Hematopoietic multipotent progenitor cell treated with erythropoietin and hydrocortisone succinate and interleukin-3 and kit ligand, for 6 days (in vitro differentiated cells): ENCODE measurements at places on chromosomes 2 and 18.

DNA sequence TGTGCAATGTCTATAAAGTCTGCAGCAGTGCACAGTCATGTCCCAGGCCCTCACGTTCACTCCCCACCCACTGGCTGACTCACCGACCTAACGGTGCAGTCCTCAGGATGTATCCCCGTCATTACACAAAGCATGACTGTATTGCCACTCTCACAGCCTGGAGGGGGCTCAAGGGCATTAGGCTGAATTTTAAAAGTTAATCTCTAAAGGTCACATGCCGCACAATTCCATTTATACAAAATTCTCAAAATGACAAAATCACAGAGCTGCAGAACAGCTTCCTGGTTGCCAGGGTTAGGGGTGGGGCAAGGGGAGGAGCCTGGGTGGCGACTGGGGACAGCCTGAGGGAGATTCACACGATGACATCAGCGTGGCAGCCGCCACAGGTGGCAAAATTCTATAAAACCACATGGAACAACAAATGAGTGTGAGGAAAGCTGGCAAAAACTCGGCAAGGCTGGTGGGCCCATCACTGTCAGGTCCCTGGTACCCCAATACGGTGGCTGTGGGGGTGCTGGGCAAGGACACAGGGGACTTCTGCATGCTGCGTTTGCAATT, 97.6 kb downstream of the NDUFA10 start:
- peak; percentile 29 for DNase-seq

GRCh38 chr2:65613968-65614555, 181.7 kb upstream of the SPRED2 start:
- no peak for DNase-seq

DNA sequence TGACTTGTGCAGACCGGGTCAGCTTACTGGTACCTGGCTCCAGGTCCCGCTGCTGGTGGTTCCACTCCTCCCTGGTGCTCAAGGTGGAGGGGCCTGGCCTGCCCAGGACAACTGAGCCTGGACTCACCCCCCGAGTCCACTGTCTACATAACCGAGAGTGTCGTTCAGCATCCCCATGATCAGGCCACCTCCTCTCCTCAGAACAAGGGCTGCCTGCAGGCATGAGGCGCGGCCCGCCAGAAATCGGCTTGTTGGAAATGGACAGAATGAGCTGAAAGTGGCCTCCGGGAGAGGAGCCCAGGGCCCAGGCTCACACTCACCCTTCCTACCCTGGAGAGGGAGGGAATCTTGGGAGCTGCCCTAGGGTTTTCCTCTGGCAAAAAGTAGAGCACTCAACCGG, 38.9 kb upstream of the OTOF start:
- DNase-seq = no peak

GRCh38 chr18:76963936-76964335, 141.6 kb downstream of the ZNF236 start:
- DNase-seq = no peak

DNA sequence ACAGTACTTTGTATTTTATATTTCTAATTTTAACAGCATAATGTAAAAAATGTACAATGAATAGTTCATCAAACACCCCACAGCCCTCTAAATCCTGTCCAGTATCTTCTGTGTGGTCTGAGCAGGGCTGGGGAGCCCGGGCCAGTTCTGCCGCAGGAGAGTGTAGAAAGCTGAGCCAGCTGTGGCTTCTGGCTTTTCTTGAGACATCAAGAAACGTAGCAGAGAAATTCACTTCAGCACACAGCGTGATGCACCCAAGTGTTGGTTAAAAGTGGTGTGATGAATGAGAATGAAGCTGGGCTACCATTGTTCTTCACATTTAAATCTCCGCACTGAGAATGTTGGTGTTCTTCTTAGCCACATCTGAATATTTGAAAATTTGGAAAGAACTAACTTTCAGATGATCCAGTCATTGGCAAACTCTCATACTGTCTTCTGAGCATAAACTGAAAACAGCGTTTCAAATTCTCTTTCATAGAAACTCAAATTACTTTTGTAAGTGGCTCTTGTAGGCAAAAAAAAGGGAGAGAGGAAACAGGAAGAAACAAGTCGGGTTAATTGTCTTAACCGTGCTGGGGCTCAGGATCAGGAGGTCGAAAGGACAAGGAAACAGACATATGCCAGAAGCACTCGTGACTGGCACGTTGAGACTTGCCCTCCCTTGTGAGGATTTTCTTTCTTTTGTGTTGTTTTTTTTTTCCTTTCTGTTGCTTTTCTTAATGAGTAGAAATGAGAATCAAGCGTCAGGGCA, 23.4 kb upstream of the TMEM87B start:
- DNase-seq = no peak

DNA sequence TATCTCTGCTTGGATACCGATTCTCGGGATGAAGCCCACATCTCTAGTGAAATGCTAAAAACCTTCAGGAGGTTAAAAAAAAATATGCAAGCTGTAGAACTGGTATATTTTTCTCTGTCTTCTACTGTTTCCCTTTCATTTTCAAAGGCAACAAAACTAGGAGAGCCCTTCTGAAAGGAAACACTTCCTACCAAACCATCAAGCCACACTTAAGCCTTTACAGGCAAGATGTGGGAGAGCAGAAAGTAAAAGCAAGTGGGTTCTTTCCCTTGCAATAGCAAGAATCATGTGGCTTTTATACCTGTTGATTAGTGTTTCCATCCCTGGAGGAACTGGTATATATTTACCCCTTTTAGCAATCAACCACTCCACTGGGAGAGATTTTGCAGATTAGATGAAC, 147.9 kb upstream of the ACAA2 start:
- no peak for DNase-seq

- DNase-seq = peak; percentile 77
Observed at GRCh38 chr2:28583899-28584553, 88.2 kb downstream of the PLB1 start.

DNA sequence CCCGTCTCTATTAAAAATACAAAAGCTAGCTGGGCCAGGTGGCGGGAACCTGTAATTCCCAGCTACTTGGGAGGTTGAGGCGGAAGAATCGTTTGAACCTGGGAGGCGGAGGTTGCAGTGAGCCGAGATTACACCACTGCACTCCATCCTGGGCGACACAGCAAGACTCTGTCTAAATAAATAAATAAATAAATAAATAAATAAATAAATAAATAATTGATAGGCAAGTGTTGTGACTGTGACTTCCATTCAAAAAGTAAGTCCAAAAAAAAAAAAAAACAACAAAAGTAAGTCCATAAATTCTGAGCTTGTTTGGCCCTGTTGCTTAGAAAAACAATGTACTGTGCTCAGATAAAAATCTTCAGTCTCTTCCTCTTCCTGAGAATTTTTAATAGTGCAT, 2.2 kb downstream of the STON1 start:
- no peak for DNase-seq

DNA sequence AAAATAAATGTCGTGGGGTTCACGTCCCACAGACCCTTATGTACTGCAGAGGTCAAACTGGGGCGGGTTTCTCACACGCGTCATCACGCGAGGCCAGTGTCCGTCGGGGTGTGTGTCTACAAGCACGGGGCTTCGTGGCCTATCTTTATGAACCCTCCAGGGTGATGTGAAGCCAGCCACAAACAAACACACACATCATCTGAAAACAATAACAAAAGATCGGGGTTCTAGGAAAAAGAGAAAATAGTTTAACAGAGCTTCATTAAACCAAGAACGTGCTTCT, 23.3 kb downstream of the LDLRAD4 start:
- DNase-seq = no peak

DNA sequence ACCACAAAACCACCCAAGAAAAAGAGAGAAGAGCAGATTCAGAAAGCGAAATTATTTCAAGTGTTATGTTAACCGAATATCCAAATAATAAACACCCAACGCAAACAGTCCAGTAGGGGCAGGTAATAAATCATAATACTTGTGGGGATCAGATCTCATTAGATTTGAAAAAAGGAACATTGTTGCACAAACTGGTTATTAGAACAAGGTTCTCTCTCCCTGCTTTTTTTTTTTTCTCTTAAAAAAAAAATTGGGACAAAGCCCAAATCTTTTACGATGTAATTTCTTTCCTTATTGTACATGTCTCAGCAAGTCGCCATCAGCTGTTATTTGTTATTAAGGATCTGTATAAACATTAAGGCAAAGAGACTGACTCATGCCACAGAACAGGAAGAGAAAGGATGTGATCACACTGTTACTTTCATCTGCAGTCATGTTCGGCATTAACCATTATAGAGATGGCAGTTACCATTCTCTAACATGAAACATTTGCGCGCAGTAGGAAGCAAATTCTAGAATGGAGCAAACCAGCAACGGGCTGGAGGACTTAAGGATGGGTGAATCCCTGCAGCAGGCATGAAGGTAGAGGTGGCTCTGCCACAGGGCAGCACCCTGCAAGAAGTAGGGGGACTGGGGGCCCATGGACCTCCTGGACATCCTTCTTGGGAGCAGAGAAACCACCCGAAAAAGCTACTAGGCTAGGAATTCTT, 42.0 kb downstream of the EPHA4 start:
- no peak for DNase-seq

- peak; percentile 62 for DNase-seq
Observed at GRCh38 chr2:29841386-29842004, 79.9 kb downstream of the ALK start.

DNA sequence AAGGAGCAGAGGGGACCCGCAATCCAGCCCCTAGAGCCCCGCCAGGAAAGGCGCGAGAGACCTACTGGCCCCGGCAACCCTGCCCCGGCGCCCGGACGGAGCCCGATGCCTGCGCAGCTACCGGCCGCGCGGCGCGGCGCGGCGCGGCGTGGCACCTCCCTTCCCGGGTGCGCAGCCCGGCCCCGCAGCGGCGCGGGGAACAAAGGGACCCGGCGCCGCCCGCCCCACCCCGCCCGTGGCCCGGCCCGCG, 307 bp downstream of the CDH2 start:
- DNase-seq = no peak

DNA sequence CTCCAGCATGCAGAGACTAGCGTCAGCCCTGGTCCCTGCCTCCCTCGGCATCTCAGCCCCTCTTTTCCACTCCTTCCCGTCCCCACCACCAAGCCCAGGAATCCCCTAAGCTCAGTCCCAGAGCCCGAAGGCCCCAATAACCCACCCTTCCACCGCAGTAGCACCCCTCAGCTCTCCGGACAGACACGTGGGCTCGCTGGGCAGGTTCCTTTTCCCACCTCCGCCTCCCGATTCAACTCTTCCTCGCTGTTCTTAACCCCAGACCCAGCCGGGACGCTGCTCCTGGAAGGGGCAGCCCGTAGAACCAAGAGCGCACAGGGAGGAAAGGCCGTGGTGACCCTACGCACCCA, 1.4 kb downstream of the IHH start:
- no peak for DNase-seq

- DNase-seq = peak; percentile 66
Observed at GRCh38 chr2:216084547-216084946, 2.8 kb downstream of the TMEM169 start.

DNA sequence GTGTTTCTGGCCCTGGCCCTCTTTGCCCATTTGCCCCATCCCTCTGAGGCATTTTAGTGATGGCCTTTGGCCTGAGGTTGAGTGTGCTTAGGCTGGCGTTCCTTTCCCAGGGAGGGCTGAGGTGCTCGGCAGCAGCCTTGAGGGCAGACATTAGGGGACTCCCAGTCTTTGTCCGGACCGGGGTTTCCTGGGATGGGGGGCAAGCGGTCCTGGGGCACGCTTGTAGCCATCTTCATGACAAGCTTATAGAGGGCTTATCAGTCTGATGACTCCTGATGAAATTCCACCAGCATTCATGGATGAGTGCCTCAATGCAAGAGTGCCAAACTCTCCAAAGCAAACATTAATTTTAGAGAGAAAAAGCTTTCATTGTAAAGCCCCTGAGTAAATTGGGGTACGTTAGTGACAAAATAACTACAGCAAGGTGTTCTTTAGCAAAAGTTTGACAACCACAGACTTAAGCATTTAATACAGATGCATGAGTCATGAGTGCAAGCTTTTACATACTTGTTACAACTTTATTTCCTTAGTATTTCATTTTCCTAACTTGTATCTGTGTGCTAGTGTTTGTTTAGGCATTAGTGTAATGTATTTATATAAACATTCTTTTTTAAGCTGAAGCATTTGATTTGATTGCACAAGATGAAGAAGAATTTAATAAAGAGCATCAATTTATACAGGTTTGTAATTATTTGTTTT, 45.6 kb downstream of the CEP192 start:
- DNase-seq = no peak

- no peak for DNase-seq
Observed at GRCh38 chr2:186697536-186697935, 3.7 kb downstream of the FAM171B start.

DNA sequence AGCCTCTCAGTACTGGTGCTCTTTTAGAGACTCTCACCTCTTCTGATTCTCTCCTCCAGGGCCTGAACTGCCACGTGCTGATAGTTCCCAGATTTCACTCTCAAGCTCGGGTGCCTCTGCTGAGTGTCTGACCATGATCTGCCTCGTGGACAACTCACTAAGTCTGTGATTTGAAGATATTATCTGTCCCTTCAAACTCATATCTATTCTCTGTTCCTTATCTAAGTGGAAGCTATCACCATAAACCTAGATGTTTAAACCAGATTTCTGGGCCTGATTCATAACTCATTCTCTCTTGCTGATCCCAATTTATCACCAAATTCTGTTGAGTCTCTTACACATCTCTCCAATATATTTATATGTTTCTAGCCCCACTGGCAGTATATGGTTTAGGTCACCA, 29.9 kb upstream of the KIDINS220 start:
- DNase-seq = no peak

DNA sequence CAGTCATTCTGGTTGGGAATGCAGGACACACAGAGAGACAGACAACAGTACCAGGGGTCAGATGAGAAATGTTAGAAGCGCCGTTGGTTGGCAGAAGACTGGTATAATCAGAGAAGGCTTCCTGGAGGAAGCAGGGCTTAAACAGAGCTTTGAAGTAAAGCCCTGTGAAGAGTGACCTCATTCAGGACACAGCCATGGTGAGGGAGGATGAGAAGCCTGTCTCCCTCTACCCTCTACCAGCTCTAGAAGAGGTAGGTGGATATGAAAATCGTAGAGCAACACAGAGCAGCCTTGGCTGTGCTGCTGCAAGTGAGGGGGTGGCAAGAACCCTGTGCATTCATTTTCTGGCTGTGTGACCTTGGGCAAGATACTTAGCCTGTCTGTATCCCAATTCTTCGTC, 14.2 kb downstream of the TET3 start:
- DNase-seq = no peak

- DNase-seq = peak; percentile 57
Observed at GRCh38 chr2:238060096-238060541, 682 bp upstream of the SCLY start.

DNA sequence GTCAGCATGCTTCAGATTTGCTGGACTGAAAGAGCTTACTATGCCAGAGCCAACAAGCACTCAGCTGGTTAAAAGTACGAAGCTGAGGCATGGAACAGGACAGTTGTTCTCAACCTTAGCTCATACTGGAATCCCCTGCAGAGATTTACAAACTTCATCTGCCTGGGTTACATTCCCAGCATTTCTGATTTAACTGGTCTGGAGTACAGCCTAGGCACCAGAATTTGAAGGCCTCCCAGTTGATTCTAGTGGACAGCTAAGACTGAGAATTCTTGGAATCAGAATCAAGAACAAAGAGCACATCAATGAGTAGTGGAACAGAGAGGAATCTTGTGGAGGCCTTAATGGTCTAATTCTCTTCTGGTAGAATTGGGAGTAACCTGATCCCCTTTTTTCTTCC, 298.2 kb upstream of the NXPH2 start:
- DNase-seq = no peak
